ENCODE measurements at places on chromosomes 2 and 18.
A peak's percentile ranks its signal among the peaks of the same experiment; 100 is the strongest.

GRCh38 chr2:86140969-86141392 is 34.9 kb downstream of the PTCD3 start:
- DNase-seq = no peak

- DNase-seq = no peak
Observed at GRCh38 chr2:145652571-145653545, 1132.9 kb upstream of the ZEB2 start.

DNA sequence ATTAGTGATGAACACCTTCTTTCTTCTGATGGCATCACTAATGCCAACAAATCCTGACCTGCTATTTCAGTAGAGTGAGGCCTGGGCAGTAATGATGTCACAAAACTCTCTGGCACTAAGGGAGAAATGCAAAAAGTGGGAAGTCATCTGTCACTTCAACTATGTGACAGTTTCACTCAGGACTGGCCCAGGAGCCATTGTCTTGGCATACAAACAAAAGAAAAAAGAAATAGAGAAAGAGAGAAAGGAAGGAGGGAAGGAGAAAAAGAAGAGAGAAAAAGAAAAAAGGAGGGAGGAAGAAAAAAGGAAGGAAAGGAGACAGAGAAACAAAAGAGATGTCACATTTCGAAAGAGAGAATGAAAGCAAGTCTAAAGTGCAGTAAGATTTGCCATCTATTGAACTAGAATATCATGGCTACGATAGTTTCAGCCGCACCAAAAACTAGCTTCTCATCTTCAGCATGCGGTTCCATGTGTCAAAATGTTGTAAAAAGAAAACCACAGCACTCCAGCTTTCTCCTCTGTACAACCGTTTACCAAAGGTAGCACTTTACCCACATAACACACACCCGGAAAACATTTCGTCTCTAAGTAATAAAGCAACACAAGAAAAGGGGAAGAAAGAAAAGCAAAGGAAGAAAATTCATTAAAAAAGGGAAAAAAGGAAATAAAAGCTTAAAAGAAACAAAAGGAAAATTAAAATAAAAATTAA is 50.1 kb downstream of the CD226 start:
- no peak for DNase-seq

DNA sequence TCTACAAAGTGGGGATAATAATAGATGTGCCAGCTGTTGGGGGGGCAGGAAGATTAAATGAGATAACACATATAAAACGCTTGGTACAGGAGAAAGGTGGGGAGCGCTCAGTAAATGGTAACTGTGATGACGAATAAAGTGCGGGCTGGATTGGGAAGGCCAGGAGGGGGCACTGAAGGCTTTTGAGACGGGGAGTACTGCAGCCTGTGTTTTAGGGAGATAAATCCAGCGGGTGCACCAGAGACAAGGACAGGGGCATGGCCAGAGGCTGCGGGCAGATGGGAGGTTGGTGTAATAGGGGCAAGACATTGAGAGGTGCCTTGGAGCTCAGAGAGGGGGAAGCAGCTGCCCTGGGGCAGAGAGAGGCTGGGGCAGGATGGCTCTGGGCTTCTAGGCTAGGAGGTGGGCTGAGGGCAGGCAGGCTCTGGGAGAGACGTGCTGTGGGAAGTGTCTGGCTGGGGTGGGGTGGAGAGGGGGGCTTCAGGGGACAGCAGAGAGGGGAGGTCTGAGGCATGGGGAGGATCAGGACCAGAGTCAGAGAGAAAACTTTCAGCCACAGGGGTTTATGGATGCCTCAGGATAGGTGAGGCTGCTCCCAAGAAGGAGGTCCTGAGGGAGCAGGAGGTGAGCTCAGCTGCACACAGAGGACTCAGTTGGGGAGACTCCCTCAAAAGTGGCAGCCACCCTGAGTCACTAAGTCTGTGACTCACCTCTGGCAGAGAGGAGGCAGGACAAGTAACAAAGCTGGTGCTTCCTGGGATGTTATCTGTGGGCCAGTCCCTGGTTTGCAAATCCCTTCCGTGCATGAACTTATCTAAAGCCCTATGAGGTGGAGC is 18.8 kb downstream of the TEX44 start:
- DNase-seq = peak; percentile 53

DNA sequence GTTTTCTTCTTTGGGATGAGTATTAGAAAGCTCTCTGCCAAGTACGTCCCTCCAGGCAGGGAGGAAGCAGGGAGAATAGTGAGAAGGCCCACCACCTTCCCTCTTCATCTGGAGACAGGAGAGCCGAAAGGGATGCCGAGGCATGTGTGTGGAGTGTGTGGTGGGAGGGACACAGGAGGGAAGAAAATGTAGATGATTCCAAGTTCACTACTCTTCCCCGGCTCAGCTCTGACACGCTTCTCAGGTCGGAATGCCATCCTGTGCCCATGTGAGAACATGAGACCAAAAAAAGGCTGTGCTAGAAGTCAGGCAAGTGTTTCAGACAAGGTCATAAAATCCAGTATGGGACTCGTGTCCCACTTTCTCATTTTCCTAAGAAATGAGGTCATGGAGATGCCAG is 47.4 kb downstream of the GYPC start:
- no peak for DNase-seq

GRCh38 chr2:231161877-231162329 is 36.5 kb upstream of the ARMC9 start:
- DNase-seq = no peak

- no peak for DNase-seq
Observed at GRCh38 chr2:96089356-96090195, 26.8 kb downstream of the ADRA2B start.

DNA sequence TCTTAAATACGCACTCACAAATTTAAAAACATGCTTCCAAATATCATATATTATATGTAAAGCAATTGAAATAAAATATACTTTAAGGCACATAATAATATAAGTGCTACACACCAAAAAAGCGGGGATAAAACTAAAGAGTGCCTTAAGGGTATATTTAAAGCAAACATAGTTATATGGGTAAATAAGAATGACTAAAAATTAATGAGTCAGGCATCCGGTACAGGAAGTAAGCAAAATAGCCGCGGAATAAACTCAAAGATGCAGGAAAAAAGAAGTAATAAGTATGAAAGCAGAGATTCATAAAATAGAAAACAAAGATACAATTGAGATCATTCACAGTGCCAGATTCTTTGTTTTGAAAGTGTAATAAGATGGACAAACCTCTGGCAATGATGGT is 503.5 kb upstream of the SOX11 start:
- DNase-seq = no peak

GRCh38 chr2:31251018-31251417 is 17.1 kb downstream of the EHD3 start:
- no peak for DNase-seq

DNA sequence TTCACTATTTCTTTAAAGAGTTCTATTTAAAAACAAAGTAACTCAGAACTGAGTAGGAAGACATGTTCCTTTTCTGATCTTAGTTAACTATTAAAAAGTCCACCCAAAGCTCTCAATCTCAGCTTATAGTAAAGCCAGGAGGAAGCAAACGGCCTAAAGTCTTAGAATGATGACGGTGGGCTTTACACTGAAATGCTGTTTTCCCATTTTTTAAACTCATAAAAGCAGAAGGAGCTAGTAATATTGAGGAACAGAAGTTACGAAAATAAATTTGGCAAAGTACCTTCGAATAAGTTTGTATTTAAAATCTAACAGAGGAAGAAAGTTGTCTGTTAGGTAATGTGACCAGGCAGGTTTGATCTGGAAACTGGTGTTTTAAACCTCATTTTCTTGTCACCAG is 111.1 kb downstream of the ZNF532 start:
- no peak for DNase-seq

GRCh38 chr18:51235009-51235789 is 37.7 kb upstream of the MEX3C start:
- DNase-seq = no peak

GRCh38 chr2:226795281-226796011 is 4.2 kb downstream of the IRS1 start:
- DNase-seq = no peak

DNA sequence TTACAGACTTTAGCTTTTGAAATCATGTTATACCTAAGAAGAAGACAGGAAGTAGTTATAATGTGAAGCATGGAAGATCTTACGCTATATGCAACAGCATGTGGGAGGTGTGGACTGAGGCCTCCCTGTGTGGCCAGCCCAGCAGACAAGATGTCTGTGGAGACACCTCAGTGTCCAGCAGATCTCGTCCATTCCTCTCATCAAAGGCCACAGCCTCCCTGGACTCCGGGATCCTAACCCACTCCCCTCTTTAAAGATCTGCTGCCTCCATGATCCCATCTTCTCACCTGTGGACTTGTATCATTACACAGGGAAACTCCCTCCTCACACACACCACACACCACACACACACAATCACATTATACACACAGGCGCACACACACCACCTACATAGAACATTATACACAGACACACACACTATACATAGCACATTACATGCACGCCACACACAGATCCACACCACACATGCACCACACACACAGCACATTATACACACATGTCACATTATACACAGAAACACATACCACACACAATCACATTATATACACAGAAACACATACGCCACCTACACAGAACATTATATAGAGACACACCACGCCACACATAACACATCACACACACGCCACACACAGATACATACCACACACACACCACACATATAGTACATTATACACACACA is 89.5 kb downstream of the PXDN start:
- no peak for DNase-seq

DNA sequence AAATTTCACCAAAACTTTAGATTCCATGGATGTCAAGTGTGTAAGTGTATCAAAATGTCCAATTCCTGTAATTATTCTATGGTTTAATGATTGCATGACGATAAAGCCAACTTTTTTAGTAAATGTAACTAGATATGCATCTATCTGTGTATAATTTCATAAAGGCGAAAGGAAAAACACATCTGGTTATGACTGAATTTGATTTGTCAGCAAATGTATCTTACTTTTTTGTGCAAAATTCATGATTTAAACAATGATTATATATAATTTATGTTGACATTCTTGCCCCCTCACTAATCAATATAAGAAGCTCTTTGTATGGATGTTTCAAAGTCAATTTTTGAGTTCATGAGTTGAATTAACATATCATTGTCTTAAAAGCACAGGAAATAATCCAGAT is 138.5 kb downstream of the KCNJ3 start:
- DNase-seq = no peak

- DNase-seq = no peak
Observed at GRCh38 chr2:228039752-228040534, 141.5 kb downstream of the SPHKAP start.

- no peak for DNase-seq
Observed at GRCh38 chr2:127067620-127068350, 39.2 kb downstream of the BIN1 start.

GRCh38 chr2:177355874-177356273 is 36.7 kb upstream of the AGPS start:
- DNase-seq = no peak

- DNase-seq = no peak
Observed at GRCh38 chr18:22704586-22704918, 228.6 kb upstream of the RBBP8 start.

DNA sequence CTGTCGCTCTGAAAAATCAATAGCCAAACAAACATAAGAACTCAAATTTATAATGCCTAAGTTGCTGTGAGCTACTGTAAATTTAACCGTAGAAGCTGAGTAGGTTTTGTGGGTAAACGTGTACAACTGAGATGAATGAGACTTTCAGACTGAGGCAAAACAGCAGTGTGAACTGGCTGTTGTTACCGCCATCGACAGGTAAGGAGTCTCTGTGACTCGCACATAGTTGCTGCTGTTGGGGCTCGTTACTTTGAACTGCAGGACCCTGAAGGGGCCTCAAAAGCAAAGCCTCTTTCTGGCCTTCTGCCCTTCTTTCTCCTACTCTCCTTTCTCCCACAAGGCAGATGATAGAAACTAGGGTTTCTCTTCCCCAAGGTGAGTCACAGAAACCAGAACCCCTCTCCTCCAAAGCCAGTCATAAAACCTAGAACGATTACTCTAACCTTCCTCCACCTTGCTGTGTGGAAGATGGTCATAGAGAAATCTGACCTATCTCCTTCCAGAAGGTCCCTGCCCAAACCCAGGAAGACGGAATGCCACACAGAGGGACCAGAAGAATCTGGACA is 101.2 kb downstream of the DLGAP1 start:
- DNase-seq = peak; percentile 24

- DNase-seq = no peak
Observed at GRCh38 chr2:11962707-11963328, 216.4 kb downstream of the LPIN1 start.

DNA sequence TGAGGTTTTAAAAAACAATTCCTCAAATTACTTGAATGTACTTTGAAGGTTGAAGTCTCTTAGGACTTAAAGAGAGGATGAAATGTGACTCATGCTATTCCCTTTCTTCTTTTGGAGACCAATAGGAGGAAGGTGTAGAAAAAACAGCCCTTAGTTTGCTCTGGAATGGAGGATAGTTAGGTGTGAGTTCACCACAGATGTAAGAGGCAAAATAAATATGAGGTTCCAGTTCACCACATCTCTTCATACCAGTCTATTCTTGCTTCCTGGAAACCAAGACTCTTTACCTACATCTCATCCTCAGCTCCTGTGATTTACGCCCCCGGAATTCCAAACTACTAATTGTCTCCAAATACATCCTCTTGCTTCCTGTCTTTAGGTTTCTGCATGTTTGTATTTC is 77.5 kb upstream of the TTC21B start:
- no peak for DNase-seq

GRCh38 chr2:85712336-85712735 is 18.2 kb downstream of the GNLY start:
- DNase-seq = no peak

- DNase-seq = no peak
Observed at GRCh38 chr18:70673831-70674230, 385.0 kb downstream of the SOCS6 start.

DNA sequence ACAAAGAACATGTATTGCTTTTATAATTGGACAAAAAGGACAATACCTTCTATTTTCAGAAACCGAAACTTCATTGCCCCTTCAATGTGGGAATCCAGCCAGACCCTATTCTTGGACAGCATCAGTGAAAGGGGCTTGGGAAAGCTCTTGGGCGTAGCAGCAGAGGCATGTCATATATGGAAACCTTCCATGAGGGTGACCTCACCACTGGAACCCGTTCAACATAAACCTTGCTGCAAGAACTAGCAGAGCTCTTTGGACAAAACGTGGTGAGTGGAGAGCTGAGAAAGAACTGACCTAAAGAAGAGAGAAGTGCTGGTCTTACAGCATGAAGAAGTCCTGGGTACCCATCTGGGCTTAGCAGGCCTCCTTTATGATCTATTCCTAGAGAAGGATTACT is 22.7 kb upstream of the ACTG2 start:
- DNase-seq = peak; percentile 85

DNA sequence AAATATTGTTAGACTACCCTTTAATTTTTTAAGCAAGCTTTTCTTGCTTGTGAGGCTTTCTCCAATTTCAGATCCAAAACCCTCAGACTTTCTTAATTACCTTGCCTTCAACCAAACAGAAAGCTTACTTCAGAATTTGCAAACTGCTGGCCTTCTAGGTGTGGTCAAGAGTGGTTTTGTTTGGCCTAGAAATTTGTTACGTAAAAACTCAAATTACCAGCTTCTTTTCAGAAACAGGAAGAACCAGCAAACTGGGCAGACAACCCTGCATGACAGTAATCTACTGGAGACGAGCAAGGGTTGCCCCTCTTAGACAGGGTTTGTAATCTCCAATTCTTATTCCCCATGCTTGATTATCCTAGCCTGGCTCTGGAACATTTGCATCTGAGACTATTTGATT is 27.1 kb downstream of the SRBD1 start:
- no peak for DNase-seq

GRCh38 chr2:9201185-9201891 is 5.3 kb upstream of the ASAP2 start:
- no peak for DNase-seq

GRCh38 chr2:191782351-191782750 is 64.5 kb downstream of the CAVIN2 start:
- DNase-seq = no peak
